ENCODE measurements at places on chromosomes 6 and 20.

DNA sequence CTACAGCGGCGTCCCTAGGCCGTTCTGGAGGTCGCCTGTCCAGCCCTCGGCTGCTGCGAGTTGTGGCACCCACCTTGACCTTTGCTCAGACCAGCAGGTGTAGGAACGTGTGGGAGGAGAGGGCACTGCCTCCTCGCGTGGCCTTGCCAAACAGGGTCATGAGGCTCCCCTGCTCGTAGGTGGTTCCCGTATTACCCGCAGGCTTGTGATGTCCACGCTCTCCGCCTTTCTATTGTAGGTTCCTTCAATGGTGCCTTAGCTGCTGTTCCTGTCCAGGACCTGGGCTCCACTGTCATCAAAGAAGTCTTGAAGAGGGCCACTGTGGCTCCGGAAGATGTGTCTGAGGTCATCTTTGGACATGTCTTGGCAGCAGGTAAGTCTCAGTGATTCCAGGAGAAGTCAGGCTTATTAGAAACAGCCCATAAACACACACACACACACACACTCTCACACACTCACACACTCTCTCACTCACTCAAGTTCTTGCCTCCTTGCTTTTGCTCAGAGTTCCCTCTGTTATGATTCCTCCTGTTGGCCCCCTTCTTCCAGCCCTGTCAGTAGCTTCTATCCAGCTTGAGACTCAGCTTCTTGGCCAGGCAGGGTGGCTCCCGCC is 942 bp downstream of the ACAT2 start:
- peak; percentile 60 for DNase-seq

GRCh38 chr20:10676518-10676917 is 2.7 kb upstream of the JAG1 start:
- peak; percentile 53 for DNase-seq

- no peak for DNase-seq
These were observed 165.6 kb downstream of the PDE10A start for GRCh38 chr6:165497472-165497871.

DNA sequence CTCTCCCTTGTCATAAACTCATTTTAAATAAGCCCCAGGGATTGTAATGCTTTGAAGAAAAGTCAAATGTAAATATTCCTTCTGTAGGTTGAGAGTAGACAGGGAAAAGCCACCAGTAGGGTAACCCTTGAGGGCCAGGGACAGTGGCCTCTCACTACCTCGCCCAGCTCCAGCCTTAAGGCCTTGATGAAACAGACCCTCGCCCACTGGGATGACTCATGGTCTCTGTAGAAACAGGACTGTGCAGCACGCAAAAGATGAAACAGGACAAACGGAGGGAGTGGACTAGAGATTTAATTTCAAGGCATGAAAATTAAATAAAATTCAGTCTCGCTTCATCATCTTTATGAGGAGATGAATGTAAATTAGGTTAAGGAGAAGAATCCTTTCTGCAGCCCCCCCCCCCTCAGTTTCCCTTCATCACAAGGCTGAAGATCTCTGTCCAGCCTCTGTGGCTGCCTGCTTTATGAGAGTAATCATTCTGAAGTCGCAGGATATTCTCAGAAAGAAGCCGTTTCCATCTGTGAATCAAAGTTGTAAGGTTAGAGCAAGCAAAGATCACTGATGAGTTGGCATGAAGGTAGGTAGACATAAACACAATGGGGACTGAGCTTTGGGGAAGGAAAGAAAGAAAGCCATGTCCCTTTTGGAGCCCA is 60.4 kb downstream of the TMEM200A start:
- DNase-seq: no peak

DNA sequence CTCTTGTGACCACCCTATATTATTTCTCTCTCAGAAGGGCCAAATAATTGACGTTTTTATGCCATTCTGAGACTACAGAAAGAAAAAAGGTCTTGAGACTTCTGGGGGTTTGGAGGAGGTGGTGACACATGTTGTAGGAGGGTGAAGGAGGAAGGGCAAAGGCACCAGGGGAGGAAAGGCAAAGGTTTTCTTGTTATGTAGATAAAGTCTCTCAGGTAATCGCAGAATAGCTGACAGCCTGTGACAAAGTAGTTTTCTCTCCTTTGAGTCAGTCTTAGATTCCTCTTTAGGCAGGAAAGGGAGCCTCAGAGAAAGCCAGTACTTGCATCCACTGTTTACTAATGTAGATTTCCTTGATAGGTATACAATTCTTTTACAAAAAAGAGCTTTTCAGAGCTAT is 23.6 kb downstream of the OR2B2 start:
- DNase-seq: no peak

- no peak for DNase-seq
These were observed 53.9 kb downstream of the KIZ start for GRCh38 chr20:21179757-21180156.

DNA sequence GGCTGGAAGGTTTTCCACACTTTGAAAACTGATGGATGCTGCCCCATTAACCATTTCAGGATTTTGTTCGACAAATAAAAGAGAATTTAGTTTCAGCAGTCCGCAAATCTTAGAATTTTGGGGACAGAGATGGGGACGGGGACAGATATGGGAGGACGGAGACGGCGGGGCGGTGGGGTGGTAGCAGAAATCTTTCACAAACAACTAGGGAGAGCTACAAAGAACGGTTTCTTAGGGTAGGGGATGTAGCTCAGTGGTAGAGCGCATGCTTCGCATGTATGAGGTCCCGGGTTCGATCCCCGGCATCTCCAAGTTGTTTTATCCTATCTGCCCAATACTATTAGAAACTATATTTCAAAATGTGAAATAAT is 15.1 kb downstream of the HMGN4 start:
- peak; percentile 59 for DNase-seq

- DNase-seq: no peak
These were observed 44.5 kb upstream of the PHACTR3 start for GRCh38 chr20:59559863-59560262.

- DNase-seq: no peak
These were observed 29.6 kb downstream of the TNFAIP3 start for GRCh38 chr6:137896647-137897046.

GRCh38 chr6:154359679-154360078 is 3.1 kb upstream of the IPCEF1 start:
- no peak for DNase-seq

DNA sequence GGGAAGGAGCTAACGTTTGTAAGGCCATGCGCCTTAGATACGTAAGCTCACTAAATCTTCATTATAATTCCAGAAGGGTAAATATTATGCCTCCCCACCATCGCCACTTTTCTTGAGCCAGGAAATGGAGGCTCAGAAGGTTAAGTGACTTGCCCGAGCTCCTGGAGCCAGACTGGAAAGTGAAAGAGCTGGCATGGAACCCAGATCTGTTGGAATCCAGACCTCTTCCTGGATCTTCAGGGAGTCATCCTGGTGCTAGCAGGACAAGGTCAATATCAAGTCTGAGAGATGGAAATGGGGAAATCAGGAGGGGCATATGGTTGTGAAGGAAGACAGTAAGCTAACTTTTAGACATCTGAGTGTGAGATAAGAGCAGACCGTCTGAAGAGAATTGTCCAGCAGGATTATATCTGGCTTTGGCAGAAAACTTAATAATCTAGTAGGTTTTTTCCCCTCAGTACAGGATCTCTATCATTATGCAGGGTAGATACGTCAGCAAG is 6.2 kb downstream of the TMEM200A start:
- DNase-seq: no peak

GRCh38 chr6:158441716-158442215 is 118.1 kb upstream of the TMEM181 start:
- DNase-seq: no peak

DNA sequence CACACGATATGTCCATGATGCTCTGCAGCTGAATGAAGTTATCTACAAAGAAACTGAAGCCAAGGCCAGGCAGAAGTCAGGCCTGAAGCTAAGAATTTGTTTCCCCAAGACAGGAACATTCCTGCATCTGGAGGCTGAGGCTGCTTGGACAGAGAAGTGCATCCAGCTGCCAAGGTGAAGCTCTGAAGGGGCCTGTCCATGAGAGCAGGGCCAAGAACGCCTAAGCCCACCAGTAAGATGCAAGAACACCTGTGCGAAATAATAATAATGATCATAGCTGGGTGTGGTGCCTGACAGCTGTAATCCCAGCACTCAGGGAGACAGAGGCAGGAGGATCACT is 37.7 kb upstream of the B4GALT5 start:
- DNase-seq: no peak

DNA sequence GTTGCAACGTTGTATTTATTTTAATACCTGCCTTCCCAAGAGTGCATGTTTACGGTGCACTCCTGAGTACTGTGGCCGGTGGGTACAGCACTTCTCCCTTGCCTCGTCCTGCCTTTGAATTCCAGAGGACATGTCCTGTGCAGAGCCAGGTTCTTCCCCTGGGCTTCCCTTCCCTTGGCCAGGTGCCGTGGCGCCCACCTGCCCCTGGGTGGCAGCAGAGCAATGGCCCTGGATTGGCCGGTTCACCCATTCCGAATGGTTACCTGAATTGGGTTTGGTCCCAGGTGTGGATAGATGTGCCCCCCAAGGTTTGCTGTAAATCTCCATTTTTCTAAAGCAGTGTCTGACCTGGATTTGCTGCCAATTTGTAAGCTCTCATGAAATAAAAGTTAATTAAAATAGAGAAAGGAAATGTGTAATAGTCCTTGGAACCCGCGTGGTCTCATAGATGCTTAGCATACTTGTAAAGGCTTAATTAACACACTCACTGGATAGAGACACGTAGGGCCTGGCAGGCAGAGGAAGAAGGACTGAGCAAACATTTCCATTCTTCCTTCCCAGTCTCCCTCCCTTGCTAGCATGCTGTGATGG is 40.6 kb downstream of the DTD1 start:
- no peak for DNase-seq

DNA sequence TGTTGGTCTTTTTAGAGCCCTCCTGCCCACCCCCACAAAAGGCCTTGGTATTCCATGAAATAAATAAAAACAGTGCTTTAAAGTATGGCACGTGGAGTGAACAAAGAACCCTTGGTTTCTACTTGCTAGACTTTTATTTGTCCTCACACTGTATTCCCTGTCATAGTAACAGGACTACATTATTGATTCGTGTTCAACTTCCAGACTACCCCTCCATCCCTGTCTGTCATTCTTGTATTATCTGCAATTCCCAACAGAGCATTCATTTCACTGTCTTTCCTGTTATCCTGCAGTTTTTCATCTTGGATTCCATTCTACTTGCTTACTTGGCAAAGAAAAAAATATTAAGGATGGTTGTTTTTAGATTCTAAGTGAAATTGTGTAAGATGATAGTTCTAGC is 307.4 kb upstream of the CNR1 start:
- no peak for DNase-seq

GRCh38 chr6:80277501-80277900 is 171.0 kb downstream of the BCKDHB start:
- no peak for DNase-seq

- DNase-seq: no peak
These were observed 19.3 kb upstream of the NEDD9 start for GRCh38 chr6:11251553-11252360.

DNA sequence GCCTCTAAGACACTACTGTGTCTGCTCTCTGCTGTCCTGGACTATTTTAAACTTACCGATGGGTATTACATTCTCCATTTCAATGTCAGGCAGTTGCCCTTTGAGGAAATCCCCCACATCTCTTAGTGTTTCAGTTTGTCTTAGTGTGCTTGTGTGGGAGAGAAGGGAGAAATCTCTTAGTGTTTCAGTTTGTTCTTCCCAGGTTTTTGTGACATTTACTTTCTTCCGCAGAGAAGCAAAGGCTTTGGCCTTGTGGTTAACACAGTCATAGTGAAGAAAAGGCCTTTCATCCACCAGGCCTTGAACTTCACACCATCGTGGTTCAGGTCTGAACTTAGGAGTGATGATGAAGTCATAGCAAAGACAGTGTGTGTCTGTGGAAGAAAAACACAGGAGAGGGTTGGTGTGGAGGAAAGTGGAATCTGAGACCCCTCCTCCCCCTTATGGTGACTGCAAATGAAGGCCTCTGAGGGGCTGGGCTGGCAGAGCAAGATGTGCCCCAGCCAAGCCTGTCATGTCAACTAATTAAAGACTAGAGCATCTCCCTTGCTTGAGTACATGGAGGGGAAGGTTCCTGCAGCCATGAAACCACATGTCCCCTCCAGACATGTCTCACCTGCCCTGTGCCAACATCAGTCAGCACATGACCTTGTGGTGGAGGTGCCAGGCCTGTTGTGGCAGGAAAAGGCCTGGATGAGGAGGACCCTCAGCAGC is 23.9 kb downstream of the RAET1L start:
- no peak for DNase-seq

- no peak for DNase-seq
These were observed 583.8 kb upstream of the ARID1B start for GRCh38 chr6:156193381-156193780.

DNA sequence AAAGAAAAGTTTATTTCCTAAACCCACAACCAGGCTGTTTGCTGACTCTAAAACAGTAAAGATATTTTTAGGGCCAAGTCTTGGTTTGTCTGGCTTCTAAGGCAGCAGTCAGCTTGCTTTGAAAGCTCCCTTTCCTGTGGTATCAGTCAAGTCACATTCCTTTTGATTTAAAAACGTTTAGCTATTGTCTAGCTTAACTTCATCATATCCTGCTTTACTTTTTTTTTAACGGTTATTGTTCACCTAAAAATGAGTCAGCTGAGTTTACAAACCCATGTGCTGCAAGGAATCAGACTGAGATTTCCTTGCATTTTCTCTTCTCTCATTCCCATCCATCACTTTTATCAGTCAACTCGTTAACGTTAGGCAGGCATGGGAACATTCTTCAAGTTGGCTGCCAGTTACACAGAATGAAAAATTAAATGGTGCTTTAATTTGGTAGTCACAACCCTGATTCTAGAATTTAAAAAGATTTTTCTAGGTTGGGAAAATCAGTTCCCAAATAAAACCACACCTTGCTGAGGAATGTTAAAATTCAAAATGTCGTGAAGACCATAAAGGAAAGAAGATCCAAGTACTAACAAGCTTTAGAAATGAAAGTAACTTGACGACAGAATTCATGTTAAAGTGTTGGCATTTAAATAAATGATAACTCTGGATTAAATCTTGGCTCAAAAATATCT is 45.9 kb downstream of the ELOVL5 start:
- no peak for DNase-seq

DNA sequence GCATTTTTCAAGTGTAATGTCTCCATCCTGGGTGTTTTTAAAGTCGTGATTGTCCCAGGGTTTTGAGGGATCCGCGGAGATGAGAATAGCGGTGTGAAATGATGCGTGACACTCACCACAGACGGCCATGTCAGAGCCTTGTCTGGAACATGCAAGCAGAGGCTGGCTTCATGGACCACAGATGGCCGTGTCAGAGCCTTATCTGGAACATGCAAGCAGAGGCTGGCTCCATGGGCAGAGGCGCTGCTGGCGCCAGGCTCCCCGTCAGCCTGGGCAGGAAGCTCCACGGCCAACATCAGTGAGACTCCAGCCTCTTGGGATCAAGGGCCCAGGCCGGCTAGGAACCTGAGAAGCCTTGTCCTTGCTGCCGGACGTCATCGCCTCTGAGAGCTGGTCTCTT is 7.7 kb upstream of the MRGBP start:
- no peak for DNase-seq

GRCh38 chr6:108755257-108756240 is 92.7 kb upstream of the ARMC2 start:
- DNase-seq: no peak

- DNase-seq: no peak
These were observed 33.5 kb upstream of the BMP6 start for GRCh38 chr6:7692453-7692784.

Data from CD14-positive monocyte (primary cell).